Spinal cord (tissue), 10 donors: ENCODE measurements at places on chromosomes 7 and 10. TPM values are rescaled to one million over a fixed set of nuclear protein-coding genes. Genes with fewer than 3 reads are reported as not detected.

Gene SUN3
- polyA plus RNA-seq, result not detected

Gene PILRA
- polyA plus RNA-seq, result 10.6 TPM

Gene MYO1G
- 0.56 TPM for polyA plus RNA-seq

Gene EN2
- polyA plus RNA-seq, result 0.06 TPM

Gene UCMA
- polyA plus RNA-seq, result 0.41 TPM

Gene TOMM7
- polyA plus RNA-seq, result 539 TPM

Gene HMX2
- 0.09 TPM for polyA plus RNA-seq

Gene CALN1
- polyA plus RNA-seq, result 23.7 TPM

Gene ODAD2
- polyA plus RNA-seq, result 3.9 TPM

Gene SMO
- polyA plus RNA-seq, result 27.9 TPM

Gene ADRB1
- polyA plus RNA-seq, result 4.0 TPM

Gene FGFBP3
- 92.5 TPM for polyA plus RNA-seq

Gene CRTAC1
- 74.9 TPM for polyA plus RNA-seq

Gene GRID2IP
- 1.2 TPM for polyA plus RNA-seq

Gene C10orf90
- polyA plus RNA-seq, result 3.0 TPM

Gene HABP2
- 0.09 TPM for polyA plus RNA-seq

Gene PLAC9
- 36.4 TPM for polyA plus RNA-seq

Gene OPN4
- 0.17 TPM for polyA plus RNA-seq

Gene ZNF804B
- 2.3 TPM for polyA plus RNA-seq

Gene GRK5
- polyA plus RNA-seq, result 29.5 TPM
